Effector memory CD8-positive, alpha-beta T cell (primary cell): ENCODE measurements at places on chromosomes 3 and 15.

- DNase-seq: no peak
Measured at GRCh38 chr3:105473521-105474223, 107.0 kb downstream of the ALCAM start.

DNA sequence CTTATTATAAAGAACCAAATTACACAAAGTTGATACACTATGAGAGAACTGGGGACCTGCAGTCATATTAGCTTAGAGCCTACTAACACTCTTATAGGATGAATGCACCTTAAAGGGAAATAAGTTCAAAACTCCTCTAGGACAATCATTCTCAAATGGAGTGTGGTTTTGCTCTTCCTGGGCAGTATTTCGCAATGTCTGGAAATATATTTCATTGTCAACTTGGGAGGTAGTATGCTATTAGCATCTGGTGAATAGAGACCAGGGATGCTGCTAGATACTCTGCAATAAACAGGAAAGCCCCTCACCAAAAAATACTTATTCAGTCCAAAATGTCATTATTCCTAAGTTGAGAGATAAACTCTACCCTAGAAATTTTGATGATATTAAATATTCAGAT lies 451.4 kb upstream of the ARPP21 start:
- DNase-seq: no peak

- no peak for DNase-seq
Measured at GRCh38 chr3:37040231-37040630, 46.9 kb downstream of the MLH1 start.

DNA sequence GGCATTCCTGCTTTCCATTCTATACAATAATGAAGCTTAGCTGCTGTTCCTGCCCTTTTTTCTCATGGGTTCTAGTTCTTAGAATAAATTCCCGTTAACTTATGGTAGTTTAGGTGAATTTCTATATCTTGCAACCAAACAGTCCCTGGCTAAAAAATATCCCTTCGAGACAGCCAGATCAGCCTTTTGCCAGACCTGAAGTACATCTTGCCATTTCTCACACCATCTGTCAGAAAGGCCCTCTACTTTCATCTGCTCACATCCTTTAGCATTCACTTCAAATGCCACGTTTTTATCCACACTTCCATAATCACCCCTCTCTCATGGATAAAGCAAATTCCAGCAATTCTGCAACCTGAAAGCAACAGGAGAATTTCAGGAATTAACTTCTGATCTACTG lies 145.4 kb downstream of the GAP43 start:
- DNase-seq: no peak

- DNase-seq: no peak
Measured at GRCh38 chr3:161781381-161781780, 284.8 kb downstream of the OTOL1 start.

DNA sequence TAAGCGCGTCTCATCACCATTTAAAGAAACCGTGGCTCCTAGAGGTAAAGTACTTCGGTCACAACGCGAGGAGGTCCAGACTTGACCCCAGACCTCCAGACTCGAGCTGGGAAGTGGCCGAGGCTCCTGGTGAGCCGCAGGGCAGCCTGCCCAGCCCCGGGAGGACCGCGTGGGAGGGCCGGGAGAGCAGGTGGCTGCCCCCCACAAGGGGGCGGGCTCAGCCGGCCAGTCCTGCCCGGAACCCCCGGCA lies at the start of gene SLC27A2:
Gene SLC27A2 (plus strand): TSS at position 228 of the 250 bp plus-strand sequence. CDS start 232 bp downstream, outside the sequence.
- DNase-seq: no peak

- DNase-seq: no peak
Measured at GRCh38 chr3:69097407-69098086, 12.8 kb downstream of the ARL6IP5 start.

- no peak for DNase-seq
Measured at GRCh38 chr3:130991126-130991525, 35.5 kb downstream of the ASTE1 start.

GRCh38 chr3:98712726-98713125 lies 50.4 kb upstream of the ST3GAL6 start:
- no peak for DNase-seq

- no peak for DNase-seq
Measured at GRCh38 chr3:11186771-11187191, 32.5 kb downstream of the HRH1 start.

DNA sequence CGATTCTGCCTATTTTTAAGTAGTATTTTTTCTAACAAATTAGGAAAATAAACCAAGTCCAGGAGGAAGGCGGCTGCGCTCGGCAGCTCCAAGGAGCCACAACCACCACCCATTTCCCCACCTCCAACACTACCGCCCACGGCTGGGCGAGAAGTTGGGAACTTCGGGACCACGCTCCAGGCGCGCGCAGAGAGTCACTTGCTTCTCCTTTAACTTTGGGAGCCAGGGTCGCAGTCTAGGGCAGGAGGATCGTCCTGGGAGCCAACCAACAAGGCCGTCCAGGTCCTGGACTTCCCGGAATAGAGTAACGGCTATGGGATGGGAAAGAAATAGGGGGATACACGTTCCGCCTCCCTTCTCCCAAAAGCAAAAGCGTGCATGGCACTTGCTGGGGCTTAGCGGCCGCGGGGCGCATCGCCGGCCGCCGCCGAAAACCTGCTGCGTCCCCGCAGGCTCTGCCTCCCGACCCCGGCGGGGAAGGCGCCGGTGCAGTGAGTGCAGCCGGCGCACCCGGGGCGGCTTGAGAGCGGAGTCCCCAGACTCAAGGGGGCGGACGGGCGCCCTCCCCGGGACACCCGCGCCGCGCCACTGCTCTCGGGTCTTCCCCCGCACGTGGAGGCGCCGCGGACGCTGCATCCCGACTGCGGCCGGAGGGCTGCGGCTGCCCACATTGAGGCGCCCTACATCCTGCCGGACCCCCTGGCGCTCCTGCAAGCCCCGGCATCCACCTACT lies 699 bp downstream of the MEGF11 start:
- peak; percentile 7 for DNase-seq

DNA sequence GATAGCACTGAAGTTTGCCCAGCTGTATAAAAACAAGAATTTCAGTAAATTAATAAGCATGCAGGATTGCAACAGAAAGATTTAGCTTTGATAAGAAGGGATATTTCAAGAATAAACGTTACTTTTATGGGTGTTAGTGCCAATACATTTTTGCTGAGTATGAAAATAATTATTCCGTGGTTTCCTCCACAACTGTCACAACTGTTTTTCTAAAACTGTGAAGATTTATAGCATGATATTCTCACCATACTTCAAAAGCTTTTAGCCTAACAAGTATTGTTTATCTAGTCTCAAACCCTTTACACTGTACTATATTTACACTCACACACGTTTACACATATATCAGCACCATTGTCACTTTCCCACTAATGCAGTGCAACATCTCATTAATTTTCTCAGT lies 200.5 kb downstream of the TPRG1 start:
- DNase-seq: no peak

DNA sequence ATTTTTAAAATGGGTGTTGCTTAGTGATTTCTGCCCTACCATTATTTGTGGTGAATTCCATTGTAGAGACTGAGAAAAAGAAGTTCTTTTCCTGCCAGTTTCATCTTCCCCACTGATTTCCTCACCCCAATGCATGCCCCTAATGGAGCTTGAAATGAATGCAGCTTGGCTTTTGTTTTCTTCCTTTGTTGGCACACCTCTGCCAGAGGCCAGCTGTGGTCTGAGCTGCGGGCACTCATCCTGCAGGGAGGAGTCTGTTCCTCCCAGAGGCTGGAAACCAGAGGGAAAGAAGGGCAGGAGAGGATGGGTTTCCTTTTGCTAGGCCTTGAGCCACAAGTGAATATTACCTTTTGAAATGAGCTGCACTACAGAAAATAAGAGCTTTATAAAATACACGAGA lies 9.3 kb upstream of the ST8SIA2 start:
- DNase-seq: no peak

- no peak for DNase-seq
Measured at GRCh38 chr3:186511245-186511644, 32.9 kb downstream of the CRYGS start.

GRCh38 chr15:44443515-44443914 lies 16.1 kb downstream of the CTDSPL2 start:
- no peak for DNase-seq

DNA sequence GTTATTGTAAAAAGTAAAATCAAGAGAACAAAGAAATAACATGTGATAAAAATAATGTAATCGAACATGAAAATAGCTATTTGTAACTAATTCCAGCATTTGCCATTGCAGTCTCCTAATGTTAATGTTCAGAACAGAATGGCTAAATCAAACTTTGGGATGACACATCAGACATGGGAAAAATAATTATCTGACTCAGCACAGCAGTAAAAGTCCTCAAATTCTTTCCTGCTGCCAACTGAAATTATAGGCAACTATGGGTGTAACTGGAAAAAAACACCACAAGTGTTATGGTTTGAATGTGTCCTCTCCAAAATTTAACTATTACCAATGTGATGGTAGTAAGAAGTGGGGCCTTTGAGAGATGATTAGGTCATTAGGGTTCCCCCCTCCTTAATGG lies 446.7 kb downstream of the C3orf38 start:
- no peak for DNase-seq
